Myocyte (in vitro differentiated cells): ENCODE measurements at places on chromosomes 11 and 22. TPM values are rescaled to one million over a fixed set of nuclear protein-coding genes. Genes with fewer than 3 reads are reported as not detected.

DNA sequence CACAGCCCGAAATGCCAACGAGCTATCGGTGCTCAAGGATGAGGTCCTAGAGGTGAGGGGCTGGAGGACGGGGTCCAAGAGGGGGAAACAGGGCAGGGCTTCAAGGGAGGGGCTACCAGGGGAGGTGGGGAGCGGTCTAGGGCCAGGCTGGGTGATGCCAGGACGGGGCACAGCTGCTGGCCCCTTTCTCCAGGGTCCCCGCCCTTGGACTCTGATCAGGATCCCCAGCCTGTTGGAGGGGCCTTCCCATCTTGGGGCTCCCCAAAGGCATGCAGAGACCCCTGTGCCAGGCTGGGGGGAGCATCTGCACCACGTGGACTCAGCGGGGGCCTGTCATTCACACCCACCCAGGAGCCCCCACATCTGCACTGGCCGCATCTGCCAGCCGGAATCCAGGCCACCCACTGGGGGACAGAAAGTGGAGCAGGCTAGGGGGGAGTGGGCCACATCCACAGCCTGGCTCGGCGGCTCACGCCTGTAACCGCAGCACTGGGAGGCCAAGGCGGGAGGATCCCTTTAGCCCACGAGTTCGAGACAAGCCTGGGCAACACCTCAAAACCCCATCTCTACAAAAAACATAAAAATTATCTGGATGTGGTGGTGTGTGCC, 18.9 kb downstream of the EPS8L2 start:
- no peak for DNase-seq

GRCh38 chr11:71199226-71199820, 53.1 kb downstream of the SHANK2 start:
- DNase-seq, result peak; percentile 26

DNA sequence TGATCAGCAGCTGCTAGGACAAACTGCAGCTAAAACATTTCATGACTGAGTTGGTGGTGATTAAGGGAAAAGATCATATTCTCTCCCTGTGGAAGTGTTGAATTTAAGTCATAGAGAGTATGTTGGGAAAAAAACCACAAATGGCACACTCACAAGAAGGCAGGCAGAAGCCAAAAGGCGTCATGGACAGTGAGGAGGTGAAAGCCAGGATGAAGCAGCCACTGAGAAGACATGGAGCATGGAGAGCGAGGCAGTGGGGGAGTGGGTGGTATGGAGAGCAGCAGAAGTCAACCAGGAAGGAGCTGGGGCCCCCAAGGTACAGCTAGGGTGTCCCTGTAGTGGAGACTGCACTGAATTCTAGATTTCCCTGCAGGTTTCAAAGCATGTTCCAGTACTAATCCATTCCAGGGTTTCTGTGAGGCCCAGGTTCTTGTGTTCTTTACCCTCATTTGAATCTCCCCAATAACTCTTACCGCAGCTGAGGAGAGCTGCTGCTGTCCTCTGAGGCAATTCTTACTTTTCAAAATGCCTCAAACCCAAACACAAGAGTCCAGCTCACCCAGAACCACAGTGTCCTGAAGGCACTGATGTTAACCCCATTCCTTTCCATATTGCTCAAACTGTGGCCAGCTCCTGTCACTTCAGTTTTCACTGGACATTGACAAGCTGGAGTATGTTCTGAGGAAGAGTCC, 191.8 kb upstream of the E2F8 start:
- DNase-seq, result peak; percentile 75

- peak; percentile 89 for DNase-seq
Observed at GRCh38 chr11:62931499-62932278, 10.5 kb upstream of the CHRM1 start.

- DNase-seq, result no peak
Observed at GRCh38 chr22:27003297-27003696, 345.9 kb downstream of the MIAT start.

GRCh38 chr22:38098410-38099249, 11.9 kb downstream of the BAIAP2L2 start:
- DNase-seq, result no peak

GRCh38 chr11:131644204-131644795, 273.9 kb downstream of the NTM start:
- DNase-seq, result no peak

DNA sequence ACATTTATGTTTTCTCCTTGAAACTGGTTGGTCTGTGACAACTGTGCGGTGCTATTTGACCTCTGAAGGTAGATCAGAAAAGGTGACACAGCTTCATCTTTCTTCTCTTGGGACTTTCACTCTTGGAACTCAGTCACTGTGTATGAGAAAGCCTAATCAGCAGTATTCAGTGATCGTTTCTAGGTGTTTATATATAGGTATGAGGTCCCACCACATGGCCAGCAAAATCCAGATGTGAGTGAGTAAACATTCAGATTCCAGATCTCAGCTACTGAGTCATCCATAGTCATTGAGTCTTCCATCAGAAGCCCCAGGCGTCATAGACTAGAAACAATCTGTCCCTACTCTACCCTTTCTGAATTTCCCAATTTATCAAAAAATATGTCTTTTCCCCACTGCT, 117.3 kb upstream of the CTSC start:
- no peak for DNase-seq

DNA sequence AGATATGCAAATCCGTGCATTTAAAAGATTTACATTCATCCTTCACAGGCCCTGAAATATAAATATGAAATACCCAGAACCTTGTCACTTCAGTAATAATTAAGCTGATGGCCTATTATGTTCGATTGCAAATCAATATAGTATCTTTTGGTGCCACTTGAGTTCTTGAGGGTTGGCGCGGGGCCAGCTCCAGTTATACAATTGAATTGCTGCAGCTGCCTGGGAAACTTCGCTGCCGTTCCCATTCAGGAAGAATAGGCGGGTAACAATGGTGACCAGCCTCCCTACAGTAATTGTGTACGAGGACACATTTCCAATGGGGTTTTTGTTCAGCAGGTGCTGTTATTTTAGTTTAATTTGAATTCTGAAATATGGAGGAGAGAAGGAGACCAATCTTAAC, 451.2 kb downstream of the INSC start:
- DNase-seq, result no peak

DNA sequence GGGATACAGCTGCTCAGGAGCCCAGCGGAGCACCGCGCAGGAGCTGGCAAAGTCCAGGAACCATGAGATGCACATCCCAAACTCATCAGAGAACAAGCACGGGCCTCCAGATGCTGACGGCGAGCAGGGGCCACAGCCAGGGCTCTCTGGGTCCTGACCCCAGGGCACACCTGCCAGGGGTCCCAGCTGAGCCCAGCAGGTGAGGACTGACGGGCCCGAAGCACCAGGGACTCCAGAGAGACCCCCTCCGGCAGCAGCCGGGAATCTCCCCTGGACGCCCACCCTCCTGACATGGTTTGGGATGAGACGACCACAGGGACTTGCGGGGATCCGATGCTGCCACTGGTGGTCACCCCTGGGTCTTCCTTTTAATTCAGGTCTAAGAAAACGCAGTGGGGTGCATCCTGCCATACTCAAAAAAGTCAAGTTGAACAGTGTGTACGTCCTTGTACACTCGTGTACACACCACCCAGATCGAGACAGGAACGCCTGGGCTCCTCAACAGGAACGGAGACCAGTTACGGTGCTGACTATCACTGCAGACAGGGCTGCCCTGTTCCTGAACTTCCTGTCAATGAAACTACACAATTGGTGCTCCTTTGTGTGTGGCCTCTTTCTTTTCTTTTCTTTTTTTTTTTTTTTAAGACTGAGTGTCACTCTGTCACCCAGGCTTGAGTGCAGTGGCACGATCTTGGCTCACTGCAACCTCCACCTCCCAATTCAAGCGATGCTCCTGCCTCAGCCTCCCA, 21.9 kb downstream of the TTLL8 start:
- DNase-seq, result no peak

DNA sequence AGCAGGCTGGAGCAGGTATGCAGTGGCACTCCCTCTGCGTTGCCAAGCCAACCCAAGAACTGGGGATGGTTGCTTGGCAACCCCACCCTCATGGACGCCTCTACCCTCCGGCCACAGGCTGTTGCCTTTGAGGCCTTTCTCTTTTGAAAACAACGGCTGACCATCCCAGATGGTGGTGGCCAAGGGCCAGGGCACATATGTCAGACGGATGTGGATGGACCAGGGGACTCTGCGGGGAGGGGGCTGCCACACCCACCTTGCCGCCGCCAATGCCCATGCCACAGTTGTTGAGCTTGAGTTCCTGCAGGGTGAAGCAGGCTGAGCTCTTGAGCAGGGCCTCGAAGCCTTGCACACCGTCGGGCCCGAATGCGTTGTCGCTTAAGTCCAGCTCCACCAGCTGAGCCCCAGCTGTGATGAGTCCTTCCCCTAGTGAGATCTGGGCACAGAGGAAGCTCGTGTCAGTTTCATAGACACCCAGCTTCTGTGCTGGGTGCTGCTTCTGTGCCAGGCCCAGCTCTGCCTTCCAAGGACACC, 21.5 kb downstream of the RANGAP1 start:
- DNase-seq, result no peak

DNA sequence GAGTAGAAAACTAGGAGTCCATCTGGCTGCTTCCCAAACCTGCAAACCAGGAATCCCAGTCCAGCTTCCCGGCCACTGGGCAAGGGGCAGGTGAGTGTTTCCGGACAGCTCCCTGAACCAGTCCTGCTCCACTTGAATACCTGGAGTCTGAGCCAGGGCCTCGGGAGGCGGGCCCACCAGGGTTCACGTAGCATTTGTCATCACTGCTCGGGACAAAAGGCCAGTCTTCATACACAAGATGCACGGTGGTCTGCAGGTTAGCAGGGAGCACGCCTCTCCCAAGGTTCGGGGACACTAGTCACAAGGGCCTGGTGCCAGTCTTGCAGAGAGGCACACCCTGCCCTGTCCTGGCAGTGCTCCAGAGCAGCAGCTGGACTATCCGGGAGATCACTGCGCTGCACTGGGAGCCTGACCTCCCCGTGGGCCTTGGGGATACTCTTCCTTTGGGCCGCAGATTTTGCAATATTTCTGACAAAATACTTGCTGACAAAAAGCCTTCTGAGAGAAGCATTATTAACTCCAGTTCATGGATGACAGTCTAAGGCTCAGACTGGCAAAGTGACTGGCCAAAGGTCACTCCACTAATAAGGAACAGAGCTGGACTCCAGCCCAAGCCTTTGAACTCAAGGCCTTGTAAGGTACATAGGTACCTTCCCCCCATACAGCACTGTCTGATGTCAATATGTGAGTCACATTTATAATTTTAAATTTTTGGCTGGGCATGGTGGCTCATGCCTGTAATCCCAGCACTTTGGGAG, 25.1 kb downstream of the CD6 start:
- peak; percentile 37 for DNase-seq

DNA sequence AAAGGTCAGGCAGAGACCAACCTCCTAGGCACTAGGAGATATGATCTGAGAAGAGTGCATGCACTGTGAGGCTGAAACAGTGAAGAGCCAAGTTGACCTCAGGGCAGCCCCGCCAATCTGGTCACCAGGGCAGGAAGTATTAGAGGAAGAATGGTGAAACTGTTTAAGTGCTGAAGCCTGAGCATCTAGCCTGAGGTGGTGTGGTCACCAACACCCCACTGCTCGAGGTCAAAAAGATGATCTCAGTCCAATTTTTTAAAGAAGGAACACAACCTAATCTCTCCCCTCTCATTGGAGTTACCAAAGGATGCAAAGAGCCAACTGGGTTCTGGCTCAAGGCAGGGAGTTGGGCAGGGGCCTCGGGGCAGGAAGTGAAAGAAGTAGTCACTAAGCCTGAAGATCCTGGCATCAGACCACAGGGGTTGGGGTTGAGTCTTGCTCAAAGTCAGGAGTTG, 4.0 kb downstream of the APBB1 start:
- no peak for DNase-seq

GRCh38 chr11:44536788-44537516, 28.5 kb upstream of the CD82 start:
- no peak for DNase-seq

- no peak for DNase-seq
Observed at GRCh38 chr22:49583341-49583740, 244.3 kb downstream of the BRD1 start.

DNA sequence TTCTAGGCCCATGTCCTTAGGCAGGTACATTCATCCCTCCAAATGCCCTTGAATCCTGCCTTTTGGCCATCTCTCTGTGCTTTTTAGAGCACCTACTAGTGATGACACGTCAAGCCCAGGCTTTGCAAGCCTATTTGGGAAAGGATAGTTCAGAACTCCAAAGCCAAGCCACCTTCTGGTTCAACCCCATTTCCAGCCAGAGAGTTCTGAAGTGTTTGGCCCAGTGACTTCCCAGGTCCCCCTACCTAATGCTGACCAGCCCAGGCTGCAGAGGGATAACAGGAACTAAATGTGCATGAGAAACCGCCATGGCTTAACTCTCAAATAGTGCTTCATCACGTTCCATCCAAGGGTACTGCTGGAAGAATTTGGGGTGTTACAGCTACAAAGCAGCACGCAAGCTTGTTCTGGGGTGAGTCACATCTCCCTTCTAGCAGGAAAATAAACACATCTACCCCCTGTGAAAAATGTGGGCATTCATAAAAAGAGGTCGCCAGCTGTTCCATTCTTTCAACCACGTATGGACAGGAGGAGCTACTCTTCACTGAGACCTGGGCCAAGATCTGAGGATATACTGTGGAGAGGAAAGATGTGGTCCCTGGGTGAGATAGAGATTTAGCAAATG, 2.0 kb upstream of the FXYD6 start:
- no peak for DNase-seq

GRCh38 chr11:119099711-119100110, 1.9 kb downstream of the DPAGT1 start:
- DNase-seq, result no peak

- DNase-seq, result no peak
Observed at GRCh38 chr22:27251563-27251962, 550.0 kb downstream of the MN1 start.

DNA sequence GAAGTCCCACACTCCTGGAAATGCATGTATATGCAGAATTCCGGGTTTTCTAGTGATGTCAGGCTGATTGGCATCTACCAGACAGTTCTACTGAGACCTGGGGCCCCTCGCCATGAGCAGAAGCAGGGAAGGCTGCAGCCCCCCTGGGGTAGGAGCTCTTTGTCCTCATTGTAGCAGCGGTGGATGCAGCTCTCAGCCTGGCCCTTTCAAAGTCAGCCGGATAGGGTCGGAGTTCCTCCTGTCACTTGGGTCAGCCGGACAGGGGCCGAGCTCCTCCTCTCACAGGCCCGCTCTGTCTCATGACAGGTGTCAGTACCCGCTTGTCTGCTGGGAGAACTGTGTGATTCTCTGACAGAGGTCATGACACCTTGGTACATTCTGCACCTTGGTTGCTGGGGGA, 30.0 kb downstream of the MRGPRD start:
- no peak for DNase-seq

Gene IRAG1
- total RNA-seq, result 0.56 and 0.99 TPM in 2 replicates

Gene OR51E2
- total RNA-seq, result not detected in 2 replicates

Gene ZP1
- not detected in 2 replicates for total RNA-seq

Gene MYRF
- total RNA-seq, result 0.03 TPM in 1 of 2 replicates, not detected in the other

Gene NXPE2
- 0.26 and 0.40 TPM in 2 replicates for total RNA-seq

Gene TSPAN18
- total RNA-seq, result 1.3 and 1.8 TPM in 2 replicates

Gene CCDC157
- total RNA-seq, result 2.6 and 3.4 TPM in 2 replicates

Gene PGM2L1
- total RNA-seq, result 17.9 and 20.3 TPM in 2 replicates

Gene FGF3
- not detected in 2 replicates for total RNA-seq

Gene TMEM191C
- total RNA-seq, result 0.52 and 0.75 TPM in 2 replicates
